ENCODE measurements at places on chromosomes 4 and X.

GRCh38 chr4:21512353-21512752 is 436.2 kb downstream of the KCNIP4 start:
- DNase-seq = no peak

GRCh38 chr4:133865612-133866327 is 335.8 kb downstream of the PABPC4L start:
- no peak for DNase-seq

DNA sequence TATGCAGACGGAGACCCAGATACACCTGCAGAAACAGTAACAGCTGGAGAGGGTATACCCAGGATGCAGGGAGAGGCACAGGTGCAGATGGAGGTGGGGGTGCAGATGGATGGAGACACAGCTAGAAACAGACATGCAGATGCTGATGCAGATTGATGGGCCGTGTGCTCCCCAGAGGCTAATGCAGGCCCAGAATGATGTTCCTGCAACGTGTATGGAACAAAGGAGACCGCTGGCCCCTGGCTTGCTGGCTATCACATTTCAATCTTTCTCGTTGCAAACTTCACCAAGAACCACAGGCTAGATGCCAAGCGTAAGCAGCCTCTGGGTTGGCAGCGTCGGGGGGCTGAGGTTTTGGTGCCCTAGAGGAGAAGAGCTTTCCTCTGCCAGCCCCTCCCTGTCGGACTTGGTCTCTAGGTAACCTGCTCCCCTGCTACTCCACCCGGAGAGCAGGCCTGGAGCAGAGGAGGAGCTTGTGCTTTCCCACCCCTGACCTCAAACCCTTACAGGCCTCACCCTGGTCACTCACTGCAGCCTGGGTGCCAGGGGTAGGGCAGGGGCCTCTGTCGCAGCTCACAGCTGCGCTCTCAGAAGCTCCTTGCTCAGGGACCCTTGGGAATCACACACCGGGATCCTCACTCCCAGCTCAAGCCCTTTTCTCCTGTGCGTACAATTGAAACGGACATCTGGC is 69.0 kb upstream of the PSAPL1 start:
- DNase-seq = no peak

GRCh38 chr4:1409079-1409478 is 2.8 kb upstream of the NKX1-1 start:
- DNase-seq = no peak

DNA sequence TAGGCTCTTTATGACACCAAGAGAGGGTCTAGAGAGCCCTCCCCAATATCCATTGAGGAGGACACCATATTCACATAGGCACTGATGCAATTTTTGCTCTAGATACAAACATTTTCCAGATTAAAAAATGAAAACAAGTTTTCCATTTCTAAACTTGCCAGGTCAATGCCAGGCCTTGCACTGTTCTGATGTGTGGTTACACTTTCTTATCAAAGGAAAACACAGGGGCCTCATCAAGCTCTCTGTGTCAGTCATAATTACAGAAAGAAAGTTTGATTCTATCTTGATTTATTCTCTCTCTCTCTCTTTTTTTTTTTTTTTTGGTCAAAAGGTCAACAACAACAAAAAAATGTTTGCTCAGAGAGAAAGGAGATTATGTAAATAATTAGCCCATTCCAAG is 80.2 kb upstream of the ACSL4 start:
- no peak for DNase-seq

GRCh38 chrX:120617996-120618630 is 11.7 kb downstream of the C1GALT1C1 start:
- no peak for DNase-seq

DNA sequence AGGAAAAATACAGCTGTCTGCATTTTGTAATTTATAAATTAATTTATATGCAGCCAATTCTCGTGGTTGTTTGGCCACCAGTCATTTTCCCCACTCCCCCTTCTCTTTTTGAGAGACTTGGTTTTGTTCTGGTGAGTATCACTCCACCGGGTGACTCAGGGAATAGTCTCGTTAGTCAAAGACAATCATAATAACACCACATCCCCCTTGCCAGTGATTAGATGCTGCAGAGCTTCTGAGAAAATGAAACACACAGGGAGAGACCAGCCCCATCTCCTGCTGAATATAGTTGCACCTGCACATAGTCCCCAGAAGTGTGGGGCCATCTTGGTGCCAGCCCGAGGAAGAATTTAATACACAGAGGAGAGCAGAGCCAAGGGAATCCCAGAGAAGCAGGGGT is 8.0 kb upstream of the FNIP2 start:
- no peak for DNase-seq

DNA sequence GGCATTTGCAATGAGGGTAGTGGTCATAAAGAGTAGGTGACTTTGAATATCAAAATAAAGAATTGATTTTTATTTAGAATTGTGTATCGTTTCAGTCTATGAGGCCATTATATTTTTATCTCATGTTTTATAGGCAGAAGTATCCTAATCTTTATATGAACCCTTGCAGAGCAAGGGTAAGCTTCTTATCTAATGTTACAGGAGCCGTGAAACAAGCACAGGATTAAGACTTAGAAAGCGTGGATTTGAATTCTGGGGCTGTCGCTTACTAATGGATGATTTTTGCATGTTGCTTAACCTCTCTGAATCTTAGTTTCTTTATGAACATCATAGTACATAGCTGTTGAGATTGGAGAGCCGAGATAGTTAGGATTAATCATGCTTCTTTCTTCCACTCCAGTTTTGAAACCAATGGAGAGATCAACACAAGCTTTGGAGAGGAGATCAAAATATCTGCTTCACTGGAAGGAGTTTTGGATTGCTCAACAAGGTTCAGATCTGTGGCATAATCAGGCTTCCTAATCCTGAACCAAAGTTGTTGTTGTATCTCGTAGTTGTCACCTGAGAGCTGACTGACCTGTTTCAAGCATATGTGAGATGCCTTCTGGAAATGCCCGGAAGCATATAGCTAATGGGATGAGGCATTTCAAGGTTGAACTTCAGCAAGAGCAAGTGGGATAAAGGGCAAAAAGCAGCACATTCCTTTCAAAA is 166.9 kb upstream of the GK2 start:
- DNase-seq = no peak

DNA sequence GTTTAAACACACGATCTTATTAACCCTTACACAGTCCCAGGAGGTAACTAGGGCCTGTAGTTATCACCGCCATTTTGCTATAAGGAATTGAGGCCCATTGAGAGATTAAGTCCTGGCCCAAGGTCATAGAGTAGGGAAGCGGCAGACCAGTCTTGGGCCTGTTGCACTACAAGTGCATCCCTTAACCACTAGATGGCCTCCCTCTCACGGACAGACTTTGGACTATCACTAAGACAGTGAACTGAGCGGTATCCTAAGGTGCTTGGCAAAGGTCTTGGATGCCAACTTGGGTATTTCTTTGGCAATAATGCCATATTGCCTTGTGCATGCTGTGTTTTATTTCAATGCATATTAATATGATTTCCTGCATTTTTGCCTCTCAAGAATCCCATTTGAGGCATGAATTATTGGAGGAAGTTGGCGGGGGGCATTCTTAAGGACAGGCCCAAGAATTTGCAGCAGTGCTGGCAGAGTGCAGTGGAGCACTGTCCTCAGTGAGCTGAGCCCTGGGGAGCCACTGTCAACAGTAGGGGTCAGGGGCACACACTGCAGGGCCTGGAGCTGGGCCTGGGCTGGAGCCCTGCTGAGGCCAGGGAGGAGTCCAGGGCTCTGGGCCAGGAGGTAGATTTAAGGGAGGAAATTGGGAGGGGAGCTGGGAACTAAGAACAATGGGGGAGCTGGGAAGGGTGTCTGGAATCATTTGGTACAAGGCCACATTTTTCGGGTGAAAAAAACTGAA is 147.4 kb downstream of the SMIM20 start:
- no peak for DNase-seq

- DNase-seq = no peak
Measured at GRCh38 chr4:112219826-112220366, 11.7 kb upstream of the AP1AR start.

DNA sequence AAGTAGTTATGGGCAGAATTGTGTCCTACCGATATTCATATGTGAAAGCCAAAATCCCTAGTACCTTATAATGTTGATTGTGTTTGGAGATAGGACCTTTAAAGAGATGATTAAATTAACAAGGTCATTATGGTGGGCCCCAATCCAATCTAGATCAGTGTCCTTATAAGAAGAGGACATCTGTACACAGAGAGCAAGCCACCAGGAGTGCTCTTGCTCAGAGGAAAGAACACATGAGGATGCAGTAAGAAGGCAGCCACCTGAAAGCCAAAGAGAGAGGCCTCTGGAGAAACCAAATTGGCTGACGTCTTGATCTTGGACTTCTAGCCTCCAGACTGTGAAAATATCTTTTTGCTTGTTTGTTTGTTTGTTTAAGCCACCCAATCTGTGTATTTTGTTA is 1290.8 kb upstream of the PABPC4L start:
- DNase-seq = no peak

DNA sequence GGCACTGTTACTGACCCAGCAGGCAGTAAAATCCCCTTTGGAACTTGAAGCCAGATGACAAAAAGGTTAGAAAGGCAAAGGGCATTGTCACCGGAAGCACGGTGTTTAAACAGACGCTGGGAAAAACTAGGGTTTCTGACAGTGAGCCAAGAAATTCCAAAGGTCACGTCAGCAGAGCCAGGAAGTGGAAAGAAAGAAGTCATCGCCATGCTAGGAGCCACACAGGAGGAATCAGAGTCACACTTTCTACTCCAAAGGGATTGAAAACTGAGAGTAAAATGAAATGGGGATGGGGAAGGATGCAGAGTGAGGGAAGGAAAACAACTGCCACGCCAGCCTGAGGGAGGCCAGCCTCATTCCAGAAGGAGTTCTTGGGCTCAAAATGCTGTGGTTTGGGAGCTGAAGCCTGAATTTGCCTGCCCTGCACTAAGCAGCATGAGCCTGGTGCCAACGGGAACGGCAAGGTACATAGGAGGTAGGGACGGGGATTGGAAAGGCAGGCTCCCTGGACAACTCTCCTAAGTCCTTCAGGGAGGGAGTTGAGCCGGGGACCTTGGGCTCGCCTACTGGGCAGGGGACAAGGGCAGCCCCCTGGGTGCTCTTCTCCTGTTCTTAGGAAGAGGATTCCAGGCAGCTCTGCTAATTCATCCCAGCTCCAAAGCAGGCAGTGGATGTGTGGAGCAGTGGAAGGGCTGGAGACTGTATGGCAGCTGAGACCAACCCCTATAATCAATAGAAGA is 66.8 kb downstream of the SOWAHB start:
- no peak for DNase-seq

DNA sequence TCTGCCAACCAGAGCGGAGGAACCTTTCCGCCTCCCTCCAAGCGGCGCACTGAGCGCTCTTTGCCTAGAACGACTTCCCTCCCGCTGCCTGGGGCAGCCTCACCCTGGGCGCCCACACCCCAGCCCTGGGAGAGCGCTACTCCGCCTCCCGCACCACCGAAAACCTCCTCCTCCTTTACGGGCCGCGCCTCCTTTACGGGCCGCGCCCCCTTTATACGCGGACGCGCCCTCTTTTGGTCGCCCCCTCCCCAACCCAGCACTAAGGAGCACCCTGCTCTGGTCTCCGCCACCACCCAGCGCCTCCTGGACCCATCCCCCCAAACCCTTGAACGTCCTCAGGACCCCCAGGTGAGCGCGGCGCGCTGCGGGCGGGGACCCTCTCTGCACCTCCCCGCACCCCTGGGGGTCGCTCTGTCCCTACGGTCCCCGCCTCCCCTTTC is 586 bp upstream of the NSG1 start:
- no peak for DNase-seq

DNA sequence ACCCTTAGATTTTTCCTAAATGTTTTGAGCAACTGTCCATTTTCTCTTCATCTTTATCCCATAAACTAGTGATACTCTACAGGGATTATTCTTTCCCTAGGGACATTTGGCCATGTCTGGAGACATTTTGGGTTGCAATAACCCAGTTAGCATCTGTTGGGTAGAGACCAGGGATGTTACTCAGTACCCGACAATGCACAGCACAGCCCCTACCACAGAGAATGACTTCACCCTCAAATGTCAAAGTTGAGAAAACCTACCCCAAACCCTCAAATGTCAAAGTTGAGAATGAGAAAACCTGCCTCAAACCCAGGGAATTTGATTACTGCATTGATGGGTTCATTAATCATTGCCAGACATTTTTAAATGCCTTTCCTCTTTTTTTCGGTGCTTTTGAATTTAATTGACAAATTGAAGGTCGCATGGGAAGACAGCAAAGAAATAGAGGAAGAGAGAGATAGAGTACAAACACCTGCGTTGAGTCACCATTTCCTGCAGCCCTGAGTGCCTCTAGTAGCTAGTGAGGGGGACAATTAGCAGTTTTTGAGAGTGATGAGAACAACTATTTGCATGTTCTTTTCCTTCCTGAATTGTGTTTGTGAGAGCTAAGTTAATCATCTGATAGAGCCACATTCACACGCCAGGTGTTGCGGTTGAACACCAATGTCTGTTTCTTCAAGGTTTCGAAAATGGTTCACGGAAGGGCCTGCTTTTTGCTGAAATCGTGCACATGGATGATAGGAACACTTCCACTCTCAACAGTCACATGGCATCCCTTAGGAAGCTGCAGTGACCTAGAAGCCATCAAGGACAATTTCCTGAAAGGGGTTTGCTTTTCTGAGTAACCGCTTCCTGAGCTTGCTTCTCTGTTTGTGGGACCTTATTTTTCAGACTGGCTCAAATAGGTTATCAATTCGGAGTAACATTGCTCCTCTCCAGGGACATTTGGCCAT is 203.9 kb upstream of the VCX3A start:
- no peak for DNase-seq

GRCh38 chr4:33283818-33284217 is 2563.6 kb downstream of the PCDH7 start:
- DNase-seq = no peak

GRCh38 chr4:81274460-81274859 is 59.4 kb upstream of the PRKG2 start:
- no peak for DNase-seq

GRCh38 chrX:110135618-110136017 is 132.7 kb downstream of the TMEM164 start:
- DNase-seq = no peak

DNA sequence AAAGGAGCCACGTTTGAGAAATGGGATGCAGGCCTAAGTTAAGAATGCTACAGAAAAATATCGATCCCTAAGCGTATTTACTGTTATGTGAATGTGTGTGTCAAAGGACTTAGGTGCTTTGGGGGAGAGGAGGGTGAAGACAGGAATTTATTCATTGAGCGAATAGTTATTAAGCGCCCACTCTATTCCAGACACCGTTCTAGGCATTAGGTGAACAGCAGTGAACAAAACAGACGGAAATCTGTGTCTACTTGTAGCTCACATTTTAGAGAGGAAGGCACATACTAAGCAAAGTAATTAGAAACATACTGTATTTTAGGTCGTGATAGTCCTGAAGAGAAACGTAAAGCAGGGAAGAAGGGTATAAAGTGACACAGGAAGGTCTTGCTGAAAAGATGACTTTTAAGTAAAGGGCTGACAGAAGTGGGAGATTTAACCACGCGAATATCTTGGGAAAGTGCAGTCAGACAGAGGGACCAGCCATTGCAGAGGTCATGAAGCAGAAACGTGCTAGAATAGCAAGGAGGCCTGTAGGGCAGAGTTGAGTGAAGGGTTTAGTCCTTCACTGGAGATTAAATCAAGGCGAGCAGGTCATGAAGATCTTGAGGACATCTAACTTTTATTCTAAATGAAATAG is 541 bp downstream of the AIMP1 start:
- no peak for DNase-seq
